Brain (organoid and tissue), 16 donors: ENCODE measurements at places on chromosomes 7 and 10. TPM values are rescaled to one million over a fixed set of nuclear protein-coding genes. Genes with fewer than 3 reads are reported as not detected.

The SPDYE6 gene
- not detected for polyA plus RNA-seq

The NKX2-3 gene
- not detected for polyA plus RNA-seq

The HDAC9 gene
- 18.5 TPM for polyA plus RNA-seq

The SDK1 gene
- polyA plus RNA-seq = 62.9 TPM

The CFAP43 gene
- 1.2 TPM for polyA plus RNA-seq

The HOXA11 gene
- polyA plus RNA-seq = 20.1 TPM

The NACAD gene
- 110 TPM for polyA plus RNA-seq

The IL6 gene
- 1.6 TPM for polyA plus RNA-seq

The PTN gene
- polyA plus RNA-seq = 169 TPM

The SPDYE16 gene
- polyA plus RNA-seq = not detected

The UNC5B gene
- 31.8 TPM for polyA plus RNA-seq

The FANK1 gene
- 1.2 TPM for polyA plus RNA-seq

The RSPH10B2 gene
- polyA plus RNA-seq = not detected

The CDC14C gene
- polyA plus RNA-seq = not detected

The TMEM236 gene
- 0.05 TPM for polyA plus RNA-seq

The TEX47 gene
- not detected for polyA plus RNA-seq

The SPACDR gene
- 1.6 TPM for polyA plus RNA-seq

The IDI2 gene
- polyA plus RNA-seq = not detected

The RSPH10B gene
- polyA plus RNA-seq = not detected

The HOXA5 gene
- 25.3 TPM for polyA plus RNA-seq

The METTL27 gene
- 23.2 TPM for polyA plus RNA-seq

The INMT gene
- 1.2 TPM for polyA plus RNA-seq

The BEND7 gene
- 33.2 TPM for polyA plus RNA-seq

The KAT6B gene
- polyA plus RNA-seq = 16.7 TPM

The DENND2A gene
- polyA plus RNA-seq = 49.3 TPM

The DDC gene
- polyA plus RNA-seq = 450 TPM

The AKR1C8 gene
- not detected for polyA plus RNA-seq

The GPC2 gene
- polyA plus RNA-seq = 38.8 TPM

The PTPN20 gene
- polyA plus RNA-seq = 0.17 TPM

The CALCR gene
- not detected for polyA plus RNA-seq

The IL2RA gene
- polyA plus RNA-seq = 1.3 TPM

The NKX1-2 gene
- 0.08 TPM for polyA plus RNA-seq
